ENCODE measurements at places on chromosomes 11 and 22.

DNA sequence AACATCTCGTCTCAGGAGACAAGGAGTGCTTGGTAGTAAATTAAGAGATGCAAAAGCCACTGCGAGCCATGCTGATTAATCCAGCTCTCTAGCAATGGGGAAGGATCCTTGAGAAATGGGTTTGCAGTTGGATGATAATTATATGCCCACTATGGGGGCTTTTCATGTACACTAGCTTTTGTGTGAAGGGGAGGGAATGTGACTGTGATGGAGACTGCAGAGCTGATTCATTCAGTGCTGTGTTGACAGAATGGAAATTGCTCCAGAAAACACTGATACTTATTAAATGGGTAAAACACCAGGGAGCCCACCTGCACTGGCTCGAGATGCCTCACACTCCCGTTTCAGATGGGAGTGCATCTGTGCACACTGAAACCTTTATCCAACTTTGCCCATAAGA lies 37.0 kb upstream of the KIRREL3 start:
- DNase-seq, result no peak

GRCh38 chr22:35384975-35385588 lies 4.2 kb downstream of the HMOX1 start:
- DNase-seq, result no peak

- no peak for DNase-seq
Measured at GRCh38 chr22:37199760-37200108, 11.7 kb upstream of the C1QTNF6 start.

DNA sequence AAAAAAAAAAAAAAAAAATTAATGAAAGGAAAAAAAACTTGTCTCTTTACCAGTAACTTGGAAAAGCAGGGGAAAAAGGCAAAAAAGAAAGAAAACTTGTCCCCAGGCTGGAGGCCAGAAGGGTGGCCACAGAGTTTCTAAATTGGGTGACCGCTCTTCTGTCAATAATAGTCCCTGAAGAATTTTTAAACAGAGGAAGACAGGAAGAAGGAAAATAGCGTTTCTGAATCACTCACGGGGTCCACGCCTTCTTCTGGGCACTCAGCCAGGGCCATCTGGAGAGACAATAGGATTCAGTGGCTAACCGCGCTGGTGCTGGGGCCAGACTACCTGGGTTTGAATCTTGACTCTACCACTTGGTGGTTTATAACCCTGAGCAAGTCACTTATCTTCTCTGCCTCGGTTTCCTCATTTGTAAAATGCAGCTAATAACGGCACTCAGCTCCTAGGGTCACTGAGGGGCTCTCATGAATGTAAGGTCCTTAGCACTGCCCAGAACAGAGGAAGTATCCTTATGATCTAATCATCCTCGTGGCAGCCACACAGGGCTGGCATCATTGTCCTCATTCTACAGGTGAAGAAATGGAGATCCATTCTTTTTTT lies 7.0 kb downstream of the C11orf86 start:
- DNase-seq, result no peak

DNA sequence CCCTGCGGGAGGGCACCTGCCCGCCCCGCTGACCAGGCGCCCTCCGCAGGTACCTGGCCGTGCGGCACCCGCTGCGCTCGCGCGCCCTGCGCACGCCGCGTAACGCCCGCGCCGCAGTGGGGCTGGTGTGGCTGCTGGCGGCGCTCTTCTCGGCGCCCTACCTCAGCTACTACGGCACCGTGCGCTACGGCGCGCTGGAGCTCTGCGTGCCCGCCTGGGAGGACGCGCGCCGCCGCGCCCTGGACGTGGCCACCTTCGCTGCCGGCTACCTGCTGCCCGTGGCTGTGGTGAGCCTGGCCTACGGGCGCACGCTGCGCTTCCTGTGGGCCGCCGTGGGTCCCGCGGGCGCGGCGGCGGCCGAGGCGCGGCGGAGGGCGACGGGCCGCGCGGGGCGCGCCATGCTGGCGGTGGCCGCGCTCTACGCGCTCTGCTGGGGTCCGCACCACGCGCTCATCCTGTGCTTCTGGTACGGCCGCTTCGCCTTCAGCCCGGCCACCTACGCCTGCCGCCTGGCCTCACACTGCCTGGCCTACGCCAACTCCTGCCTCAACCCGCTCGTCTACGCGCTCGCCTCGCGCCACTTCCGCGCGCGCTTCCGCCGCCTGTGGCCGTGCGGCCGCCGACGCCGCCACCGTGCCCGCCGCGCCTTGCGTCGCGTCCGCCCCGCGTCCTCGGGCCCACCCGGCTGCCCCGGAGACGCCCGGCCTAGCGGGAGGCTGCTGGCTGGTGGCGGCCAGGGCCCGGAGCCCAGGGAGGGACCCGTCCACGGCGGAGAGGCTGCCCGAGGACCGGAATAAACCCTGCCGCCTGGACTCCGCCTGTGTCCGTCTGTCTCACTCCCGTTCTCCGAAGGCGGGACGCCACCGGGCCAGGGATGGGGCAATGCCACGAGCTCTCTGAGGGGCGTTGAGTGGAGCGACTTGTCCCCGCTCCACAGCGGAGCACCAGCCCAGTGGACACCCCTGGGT lies 1.8 kb downstream of the GALR3 start:
- DNase-seq, result no peak

DNA sequence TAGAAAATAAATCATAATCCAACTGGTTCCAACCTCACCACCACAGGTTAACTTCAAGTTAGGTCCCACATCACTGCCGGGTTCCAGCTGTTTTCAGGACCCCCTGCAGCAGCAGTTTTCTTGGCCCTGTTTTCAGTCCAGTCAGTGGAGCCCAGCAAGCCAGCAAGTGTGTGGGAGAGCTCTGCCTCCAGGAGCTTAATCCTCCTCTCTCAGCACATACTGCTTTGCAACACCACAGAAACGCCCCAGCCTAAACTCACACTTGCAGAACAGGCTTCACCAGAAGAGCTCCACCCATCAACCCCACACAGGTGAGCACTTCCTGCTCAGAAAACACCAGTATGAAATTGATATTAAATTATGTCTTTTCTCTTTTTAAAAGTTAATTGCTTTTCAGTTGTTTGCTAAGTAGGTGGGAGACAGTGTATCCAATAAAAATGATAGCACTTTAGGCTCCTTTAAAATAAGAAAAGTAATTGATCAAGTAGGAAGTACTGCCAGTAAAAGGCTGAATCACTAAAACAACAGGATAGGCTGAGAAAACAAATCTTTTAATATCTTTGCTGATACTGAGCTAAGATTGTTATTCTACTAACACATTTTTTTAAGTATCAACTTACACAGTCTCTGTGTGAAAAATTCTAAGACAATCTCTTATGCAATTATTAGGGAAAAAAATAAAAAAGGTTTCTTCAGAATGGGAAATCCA lies 81.5 kb upstream of the TP53AIP1 start:
- no peak for DNase-seq

DNA sequence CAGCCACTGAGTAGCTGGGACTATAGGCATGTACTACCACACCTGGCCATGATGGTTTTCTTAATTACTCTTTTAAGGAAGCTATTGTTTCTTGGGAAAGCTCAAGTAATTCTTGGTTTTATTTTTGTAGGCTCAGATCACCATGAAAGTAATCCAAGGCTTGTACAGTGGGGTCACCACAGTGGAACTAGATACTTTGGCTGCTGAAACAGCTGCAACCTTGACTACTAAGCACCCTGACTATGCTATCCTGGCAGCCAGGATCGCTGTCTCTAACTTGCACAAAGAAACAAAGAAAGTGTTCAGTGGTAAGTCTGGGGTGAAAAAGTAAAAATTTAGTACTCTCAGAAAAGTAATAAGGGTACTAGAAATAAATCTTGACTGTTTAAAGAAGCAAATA lies 11.3 kb downstream of the RRM1 start:
- no peak for DNase-seq

DNA sequence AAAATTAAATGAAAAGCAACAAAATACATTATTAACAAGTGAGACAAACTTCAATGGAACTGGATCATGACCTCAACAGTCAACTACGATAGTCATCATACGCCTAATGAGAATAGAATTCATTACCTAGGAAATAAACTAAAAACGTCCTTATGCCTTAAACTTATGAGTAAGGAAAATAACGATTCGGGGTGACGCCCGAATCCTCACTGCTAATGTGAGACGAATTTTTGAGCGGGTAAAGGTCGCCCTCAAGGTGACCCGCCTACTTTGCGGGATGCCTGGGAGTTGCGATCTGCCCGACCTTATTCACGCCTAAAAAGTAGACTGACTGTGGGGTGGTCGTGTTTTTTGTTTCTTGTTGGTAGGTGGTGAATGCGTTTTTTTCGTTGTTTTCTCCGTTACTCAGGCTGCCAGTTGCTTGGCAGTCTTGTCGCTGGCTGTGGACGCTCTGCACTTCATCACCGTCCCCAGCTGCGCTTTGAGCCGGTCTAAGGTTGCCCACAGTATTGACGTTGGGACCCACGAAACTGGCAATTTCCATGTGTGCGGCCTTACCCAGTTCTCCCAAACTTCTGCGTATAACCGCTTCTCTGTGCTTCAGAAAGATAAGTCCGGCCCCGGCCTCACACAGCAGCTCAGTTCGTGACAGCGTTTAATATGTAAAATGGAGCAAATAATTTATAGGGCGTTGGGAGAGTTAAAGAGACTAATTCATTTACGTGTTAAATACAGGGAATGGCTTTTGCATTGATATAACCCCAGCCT lies 593 bp upstream of the POLDIP3 start:
- no peak for DNase-seq

DNA sequence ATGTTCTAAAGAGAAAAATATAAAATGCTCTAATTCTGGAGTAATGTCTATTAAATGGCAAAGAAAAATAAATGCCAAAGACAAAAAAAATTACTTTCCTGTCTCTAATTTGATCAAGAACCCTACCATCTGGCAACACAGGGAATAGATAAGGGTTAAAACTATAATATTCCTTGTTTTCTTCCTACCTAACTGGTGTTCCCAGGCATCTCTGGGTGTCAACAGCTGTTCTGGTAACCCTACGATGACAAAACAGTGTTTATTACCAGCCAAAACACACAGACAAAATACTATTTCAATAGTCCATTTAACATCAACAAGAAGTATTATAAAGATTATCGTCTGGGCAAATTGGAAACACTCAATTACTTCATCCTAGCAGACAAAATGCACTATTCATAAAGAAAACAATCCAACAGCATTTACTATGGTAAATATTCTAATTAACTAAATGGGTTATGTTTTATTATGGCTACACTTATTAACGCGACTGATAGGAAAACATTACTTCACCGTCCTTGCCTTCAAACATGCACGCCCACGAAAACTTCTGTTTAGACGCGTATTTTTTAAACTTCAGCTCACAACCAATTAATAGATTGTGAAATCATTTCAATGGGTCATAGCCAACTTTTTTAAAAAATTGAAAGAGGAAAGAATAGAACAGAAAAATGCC lies 50.6 kb downstream of the LGR4 start:
- no peak for DNase-seq

- no peak for DNase-seq
Measured at GRCh38 chr11:28393348-28393747, 285.2 kb downstream of the METTL15 start.

GRCh38 chr11:11230087-11230486 lies 123.0 kb downstream of the CSNK2A3 start:
- no peak for DNase-seq

DNA sequence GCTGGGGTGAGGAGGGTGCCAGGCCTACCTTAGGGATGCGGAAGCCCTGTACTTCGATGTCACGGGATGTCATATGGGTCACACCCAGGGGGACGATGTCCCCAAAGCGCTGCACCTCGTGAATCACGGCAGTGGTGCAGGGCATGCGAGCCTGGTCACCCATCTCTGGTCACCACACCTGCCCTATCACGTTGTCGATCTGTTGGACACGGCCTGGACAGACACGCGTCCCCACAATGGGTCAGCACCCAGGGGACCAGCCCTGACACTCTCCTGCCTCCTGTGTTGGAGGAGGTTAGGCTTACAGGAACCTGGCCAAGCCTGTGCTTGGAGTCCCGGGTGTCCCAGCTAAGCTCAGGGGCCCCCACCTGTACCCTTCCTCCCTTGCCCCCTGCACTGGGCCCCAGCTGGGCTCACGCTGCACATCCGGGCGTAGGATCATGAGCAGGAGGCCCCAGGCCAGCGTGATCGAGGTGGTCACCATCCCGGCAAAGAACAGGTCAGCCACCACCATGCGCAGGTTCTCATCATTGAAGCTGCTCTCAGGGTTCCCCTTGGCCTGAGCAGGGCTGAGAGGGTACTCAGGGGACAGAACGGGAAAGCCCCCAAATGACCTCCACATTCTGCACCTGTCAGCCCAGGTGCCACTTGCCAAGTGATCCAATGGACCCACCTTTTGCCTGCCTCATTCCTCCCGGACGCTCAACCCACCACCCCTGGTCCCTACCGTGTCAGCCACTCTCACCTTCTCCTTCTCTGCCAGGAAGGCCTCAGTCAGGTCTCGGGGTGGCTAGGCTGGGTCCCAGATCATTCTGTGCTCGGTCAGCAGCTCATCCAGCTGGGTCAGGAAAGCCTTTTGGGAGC lies 20.3 kb upstream of the CYP2D6 start:
- DNase-seq, result no peak

DNA sequence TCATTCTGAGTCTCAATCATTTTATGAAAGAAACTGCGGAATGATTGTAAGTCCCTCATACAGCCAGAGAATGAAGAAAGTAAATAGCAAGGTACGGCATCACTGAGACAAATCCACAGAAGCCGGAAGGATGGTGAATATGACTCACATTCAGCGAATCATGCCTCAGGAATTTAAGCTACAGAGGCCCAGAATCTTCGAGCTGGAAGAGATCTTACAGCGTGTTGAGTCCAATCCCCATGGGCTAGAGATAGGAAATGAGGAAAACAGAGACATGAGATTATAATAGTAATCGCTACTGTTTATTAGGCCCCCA lies 173.2 kb downstream of the KIF18A start:
- no peak for DNase-seq

- DNase-seq, result no peak
Measured at GRCh38 chr11:116727990-116728389, 44.8 kb downstream of the BUD13 start.

- DNase-seq, result no peak
Measured at GRCh38 chr22:42357221-42357620, 75.0 kb downstream of the NFAM1 start.

DNA sequence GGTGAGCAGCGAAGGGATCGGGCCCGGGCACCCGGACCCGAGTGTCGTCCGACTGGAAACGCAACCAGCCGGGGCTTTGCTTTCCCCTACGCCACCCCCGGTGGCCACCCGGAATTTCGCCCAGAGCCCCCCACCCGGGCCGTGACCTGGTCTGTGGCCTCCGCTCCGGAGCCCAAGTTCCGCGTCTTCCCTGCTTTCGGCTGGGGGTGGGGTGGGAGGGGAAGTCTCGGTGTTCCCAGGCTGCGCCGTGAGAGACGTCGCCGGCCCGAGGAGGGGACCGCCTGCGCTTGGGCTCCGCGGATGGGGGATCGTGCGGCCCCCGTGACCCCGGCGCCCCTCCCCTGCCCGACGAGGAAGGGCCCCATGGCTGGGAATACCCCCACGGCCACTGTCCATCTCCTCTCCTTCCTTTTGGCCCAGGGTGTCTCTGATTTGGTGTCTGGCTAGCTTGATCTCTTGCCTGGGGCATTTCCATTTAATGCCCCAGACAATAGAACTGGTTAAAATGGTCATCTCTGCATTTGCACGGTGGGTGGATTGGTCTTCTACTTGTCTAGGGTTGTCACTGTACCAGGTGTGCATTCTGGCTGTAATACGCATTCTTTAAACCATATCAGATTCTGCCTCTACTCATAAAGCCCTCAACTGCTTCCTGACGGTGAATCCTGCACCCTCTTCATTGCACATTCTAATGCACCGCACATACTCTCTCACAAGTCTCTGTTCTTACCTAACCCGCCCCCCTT lies 789 bp downstream of the SIK2 start:
- no peak for DNase-seq

GRCh38 chr22:34299496-34299895 lies 379.2 kb upstream of the LARGE1 start:
- DNase-seq, result no peak

Data from activated gamma-delta T cell (primary cell).